ENCODE measurements at places on chromosomes 7 and 10. TPM values are rescaled to one million over a fixed set of nuclear protein-coding genes. Genes with fewer than 3 reads are reported as not detected.

DNA sequence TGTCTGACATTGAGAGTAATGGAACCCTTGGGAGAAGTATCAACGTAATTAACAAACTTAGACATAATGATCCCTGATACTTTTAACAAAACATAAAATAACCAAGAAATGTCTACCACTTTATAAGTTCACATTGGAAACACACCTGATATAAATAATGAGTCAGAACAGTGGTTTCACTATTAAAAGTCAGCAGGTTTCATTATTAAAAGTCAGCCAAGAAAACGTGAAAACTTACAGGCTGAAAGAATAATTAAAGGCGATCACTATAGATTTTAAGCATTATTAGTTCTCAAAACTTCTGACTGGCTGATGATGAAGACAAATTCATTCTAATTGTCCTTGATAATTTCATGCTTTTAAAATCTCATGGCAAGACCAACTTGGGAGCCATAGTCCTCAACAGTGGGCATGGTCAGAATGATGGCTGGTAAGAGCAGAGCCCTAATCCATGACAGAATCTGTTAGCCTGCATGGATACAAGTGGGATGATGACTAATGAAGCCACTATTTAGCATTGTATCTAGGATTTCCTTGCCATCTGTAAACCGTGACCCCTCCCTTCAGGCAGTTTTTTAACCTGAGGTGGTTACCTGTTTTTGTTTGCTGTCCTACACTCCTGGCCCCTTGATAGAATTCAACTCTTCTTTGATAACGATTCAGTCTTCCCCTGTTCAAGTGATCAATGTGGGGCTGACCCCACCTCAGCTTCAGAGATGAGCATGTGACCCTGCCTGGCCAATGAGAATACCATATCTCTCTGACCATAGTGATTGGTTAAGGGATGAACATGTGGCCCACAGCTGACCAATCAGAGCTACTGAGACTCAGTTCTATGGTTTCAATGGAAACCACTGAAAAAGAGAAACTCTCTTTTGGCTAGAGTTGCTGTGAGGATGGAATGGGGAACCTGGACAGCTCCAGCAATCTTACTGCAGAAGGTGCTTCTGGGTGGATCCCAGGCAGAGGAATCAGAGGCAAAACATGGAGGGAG lies 151.0 kb downstream of the PLPP4 start:
- no peak for DNase-seq

GRCh38 chr10:97503406-97503805 lies 4.7 kb downstream of the UBTD1 start:
- DNase-seq: no peak

- DNase-seq: no peak
These were observed at the start of gene SLC26A4 for GRCh38 chr7:107660381-107661080. TSS of gene SLC26A4 (plus strand) at chr7:107660828. CDS start at chr7:107661642, 814 bp downstream.

- DNase-seq: no peak
These were observed 211.9 kb upstream of the GLI3 start for GRCh38 chr7:42448901-42449300.

GRCh38 chr7:131600085-131600881 lies 43.9 kb upstream of the PODXL start:
- DNase-seq: no peak

DNA sequence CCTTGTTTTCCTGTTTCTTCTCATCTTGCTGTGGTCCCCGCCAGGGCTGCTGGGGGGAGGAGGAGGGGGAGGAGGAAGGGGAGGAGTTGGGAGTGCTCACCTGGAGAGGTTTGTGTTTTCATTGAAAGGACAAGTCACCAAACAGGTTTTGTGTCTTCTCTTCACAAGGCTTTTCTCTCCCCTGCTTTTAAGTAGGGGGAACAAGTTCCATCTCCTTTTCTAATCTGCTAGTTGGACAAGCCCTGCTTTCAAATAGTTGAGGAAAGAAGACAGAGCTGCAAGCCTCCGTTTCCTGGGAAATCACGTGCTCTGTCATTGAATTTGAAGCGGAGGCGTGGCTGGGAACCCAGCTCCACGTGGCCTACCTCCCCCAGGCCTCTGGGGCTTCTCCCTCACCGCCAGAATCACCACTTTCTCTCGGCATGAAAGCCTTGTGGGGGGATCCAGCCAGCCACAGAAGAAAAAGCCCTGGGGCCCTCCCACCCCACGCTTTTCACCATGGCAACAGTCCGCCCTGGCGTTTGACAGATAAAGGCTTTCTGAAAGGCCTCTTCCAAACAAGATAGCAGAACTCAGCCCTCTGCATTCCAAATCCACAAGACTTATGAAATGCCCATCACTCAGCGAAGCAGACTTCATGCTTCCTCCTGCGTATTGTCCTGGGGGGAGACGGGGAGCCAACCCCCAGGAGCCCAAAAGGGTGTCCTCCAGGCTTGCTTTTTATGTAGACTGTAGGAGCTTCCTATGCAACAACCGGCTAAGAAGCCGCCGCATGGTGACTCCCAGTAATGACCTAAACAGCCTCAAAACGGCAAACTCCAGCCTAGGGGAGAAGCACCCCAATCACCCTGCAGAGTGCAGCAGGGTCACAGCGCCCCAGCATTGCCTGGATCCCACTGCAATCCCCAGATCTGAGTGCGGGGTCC lies 51.7 kb downstream of the PROSER2 start:
- DNase-seq: peak; percentile 24

GRCh38 chr7:18521945-18522566 lies 26.5 kb downstream of the HDAC9 start:
- no peak for DNase-seq

DNA sequence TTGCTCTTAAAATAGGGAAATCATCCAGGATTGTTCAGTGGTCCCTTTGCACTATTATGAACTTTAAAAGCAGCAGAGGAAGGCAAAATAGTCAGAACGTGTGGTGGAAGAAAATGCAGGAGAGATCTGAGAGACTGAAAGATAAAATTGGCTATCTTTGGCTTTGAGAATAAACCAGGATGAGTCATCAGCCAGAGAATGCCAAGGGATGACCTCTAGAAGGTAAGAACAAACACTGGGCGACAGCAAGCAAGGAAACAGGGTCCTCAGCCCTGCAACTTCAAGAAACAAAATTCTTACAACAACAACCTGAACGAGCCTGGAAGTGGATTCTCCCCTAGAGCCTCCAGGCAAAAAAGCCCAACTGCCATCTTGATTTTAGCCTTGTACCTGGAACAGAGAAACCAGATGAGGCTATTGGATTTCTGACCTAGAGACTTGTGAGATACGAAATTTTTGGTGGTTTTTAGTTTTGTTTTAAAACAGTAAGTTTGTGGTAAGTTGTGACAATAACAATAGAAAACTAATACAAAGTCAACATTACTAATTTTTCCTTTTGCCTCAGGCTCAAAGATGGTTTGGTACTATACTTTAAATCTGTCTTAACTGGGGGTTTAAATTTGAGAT lies 130.2 kb upstream of the CNTNAP2 start:
- no peak for DNase-seq

DNA sequence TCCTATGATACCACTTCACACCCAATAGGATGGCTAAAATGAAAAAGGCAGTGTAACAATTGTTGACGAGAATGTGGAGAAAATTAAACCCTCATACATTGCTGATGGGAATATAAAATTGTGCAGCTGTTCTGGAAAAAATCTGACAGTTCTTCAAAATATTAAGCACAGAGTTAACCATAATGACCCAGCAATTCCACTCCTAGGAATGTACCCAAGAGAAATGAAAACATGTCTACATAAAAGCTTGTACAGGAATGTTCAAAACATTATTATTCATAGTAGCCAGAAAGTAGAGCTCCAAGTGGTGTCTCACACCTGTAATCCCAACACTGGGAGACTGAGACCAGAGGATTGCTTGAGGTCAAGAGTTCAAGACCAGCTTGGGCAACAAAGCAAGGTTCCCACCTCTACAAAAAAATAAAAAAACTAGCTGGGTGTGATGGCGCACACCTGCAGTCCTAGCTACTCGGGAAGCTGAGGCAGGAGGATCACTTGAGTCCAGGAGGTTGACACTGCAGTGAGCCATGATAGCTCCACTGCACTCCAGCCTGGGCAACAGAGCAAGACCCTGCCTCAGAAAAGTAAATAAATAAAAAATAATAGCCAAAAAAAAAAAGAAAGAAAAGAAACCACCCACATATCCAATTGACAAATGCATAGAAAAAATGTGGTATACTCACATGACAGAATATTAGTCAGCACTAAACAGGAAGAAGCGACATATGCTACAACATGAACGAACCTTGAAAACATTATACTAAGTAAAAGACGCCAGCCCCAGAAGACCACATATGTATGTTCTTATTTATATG lies 5.0 kb downstream of the RHEB start:
- DNase-seq: no peak

- no peak for DNase-seq
These were observed 85.3 kb downstream of the HECTD2 start for GRCh38 chr10:91495402-91495801.

DNA sequence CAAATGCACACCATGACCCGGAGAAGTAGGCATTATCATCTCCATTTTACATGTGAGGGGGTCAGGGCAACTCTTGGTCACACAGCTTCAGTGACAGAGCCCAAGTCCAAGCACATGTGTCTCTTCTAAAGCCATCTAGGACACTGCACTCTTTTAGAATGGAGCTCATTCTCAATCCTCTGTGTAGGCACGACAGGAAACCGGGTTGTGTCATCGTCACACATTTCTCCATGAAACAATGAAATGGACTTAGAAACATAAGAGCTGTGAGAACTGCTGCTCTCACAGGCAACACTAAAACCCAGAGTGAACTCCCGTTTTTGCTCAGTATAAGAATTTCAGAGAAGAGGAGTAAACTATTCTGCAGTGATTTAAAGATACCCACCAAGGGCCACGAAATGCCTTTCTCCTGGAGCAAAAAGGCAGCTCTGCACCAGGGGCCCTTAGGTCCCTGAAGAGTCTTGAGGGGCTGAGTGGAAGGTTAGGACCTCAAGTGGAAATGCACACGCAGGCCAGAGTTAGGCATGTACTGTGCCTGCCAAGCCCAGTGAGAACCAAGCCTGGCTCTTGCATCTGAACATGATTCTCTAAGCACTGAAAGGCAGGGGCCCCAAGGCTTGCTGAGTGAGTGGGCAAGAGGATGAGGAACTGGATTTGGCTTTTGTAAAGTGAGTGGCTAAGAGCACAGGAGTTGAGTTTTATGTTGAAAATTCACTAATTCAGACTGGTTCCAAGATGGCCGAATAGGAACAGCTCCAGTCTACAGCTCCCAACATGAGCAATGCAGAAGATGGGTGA lies 13.3 kb downstream of the ALOX5 start:
- DNase-seq: no peak

DNA sequence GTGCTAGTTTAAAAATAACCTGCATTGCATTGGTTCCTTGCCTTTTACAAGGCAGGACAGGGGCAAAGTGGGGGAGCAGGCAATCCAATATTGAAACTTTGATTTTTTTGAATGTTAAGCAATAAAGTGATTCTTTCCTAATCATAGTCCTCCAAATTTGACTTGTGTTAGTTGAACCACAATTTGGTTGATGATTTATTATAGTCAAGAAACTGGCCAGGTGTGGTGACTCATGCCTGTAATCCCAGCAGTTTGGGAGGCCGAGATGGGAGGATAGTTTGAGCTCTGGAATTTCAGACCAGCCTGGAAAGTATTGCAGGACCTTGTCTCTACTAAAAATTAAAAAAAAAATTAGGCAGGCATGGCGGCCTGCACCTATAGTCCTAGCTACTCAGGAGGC lies 27.9 kb upstream of the ABLIM1 start:
- DNase-seq: no peak

- DNase-seq: no peak
These were observed 83.1 kb upstream of the SEMA3A start for GRCh38 chr7:84277628-84278224.

- no peak for DNase-seq
These were observed 23.0 kb downstream of the SGCE start for GRCh38 chr7:94633014-94633341.

DNA sequence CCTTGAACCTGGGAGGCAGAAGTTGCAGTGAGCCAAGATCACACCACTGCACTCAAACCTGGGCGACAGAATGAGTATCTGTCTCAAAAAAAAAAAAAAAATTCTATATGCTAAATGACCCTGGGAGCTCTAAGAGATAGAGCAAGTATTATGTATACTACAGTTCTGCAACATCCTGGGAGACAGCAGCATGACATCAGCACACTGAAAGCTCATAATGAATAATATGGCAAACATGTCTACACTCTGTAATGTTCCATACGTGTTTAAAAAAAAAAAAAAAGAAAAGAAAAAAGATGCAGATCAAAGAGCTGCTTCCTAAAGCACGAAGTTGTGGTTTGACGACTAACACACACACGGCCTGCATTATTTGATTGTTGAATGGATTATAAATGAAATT lies 72.5 kb downstream of the CUL2 start:
- no peak for DNase-seq

DNA sequence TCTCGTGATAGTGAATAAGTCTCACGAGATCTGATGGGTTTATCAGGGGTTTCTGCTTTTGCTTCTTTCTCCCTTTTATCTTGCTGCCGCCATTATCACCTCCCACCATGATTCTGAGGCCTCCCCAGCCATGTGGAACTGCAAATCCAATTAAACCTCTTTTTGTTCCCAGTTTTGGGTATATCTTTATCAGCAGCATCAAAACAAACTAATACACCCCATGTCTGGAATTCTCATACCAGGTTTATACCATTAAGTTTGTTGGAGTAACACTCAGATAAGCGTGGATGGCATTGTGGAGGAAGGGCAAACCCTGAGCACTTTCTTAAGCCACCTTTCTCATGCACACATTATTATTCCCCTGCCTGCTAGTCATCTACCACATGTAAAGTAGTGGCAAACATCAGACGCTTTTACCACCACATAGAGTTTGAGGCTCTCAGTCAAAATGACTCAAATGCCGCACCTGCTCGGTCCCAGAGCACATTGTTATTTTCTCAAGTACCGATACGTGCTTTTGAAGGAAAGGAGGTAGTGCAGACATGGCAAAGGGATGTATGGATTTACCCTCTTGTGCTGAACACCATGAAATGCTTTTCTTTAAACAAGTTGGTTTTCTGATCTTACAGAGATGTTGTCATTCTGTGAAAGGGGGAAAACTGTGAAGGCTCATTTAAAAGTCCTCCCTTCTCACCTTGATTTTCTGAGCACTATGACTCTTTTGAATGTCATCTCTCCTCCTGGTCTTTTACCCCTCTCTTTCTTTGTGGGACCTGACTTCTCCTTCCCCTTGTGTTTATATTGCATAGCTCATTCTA lies 429.7 kb downstream of the EXOC4 start:
- no peak for DNase-seq

Gene PGAM2
- polyA plus RNA-seq: 2.3 TPM

Gene GDF2
- not detected for polyA plus RNA-seq

Gene NUDT13
- 2.3 TPM for polyA plus RNA-seq

Gene SFXN3
- 24.1 TPM for polyA plus RNA-seq

Gene PLXNA4
- polyA plus RNA-seq: 4.0 TPM

Gene ACSL5
- polyA plus RNA-seq: 7.4 TPM

Gene ANK3
- polyA plus RNA-seq: 2.6 TPM

Gene KLF14
- polyA plus RNA-seq: 0.44 TPM

Gene IGF2BP3
- polyA plus RNA-seq: not detected
